Activated CD8-positive, alpha-beta memory T cell treated with anti-CD3 and anti-CD28 coated beads for 48 hours (primary cell): ENCODE measurements at places on chromosomes 1 and 21.

GRCh38 chr1:192535916-192536664 lies 39.5 kb upstream of the RGS1 start:
- no peak for DNase-seq

DNA sequence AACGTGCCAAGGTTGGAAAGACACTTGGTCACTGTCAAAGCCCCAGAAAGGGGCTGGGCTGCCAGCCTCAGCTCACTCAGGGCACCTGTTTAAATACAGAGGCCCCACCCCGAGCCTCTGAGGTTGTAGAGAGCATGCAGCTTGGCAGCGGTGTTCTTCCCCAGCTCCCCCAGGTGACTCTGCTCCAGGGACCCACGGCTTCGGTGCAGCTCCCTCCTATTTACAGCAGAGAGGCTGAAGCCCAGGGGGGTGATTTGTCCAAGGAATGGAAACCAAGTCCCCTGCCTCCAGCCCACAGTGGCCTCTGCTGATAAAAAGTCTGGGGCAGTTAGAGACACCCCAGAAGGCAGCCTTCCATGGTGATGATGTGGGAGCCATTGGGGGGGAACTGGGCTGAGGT lies 9.1 kb upstream of the C1QA start:
- no peak for DNase-seq

- no peak for DNase-seq
These were observed 120.7 kb downstream of the TGFBR3 start for GRCh38 chr1:91765293-91765692.

- no peak for DNase-seq
These were observed 36.1 kb upstream of the ZBTB8A start for GRCh38 chr1:32503153-32503552.

DNA sequence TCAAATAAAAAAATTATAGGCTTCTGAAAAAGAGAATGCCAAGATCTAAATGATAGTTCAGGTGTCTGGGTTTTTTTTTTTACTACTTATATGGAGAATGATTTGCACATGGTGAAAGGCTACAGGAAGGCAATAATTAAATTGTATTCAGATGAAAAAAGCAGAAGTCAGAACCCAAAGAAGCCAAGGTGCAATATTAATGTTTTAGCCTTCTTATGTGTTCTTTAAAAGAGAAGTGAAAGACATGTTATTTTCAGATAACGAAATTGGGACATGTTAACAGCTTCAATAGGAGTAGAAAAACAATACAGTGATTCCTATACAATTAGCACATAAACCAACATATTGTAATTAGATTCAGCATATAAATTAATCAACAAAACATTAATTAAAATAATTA lies 452.9 kb upstream of the PRMT6 start:
- no peak for DNase-seq

- DNase-seq: no peak
These were observed 14.9 kb downstream of the AK2 start for GRCh38 chr1:33021567-33022431.

DNA sequence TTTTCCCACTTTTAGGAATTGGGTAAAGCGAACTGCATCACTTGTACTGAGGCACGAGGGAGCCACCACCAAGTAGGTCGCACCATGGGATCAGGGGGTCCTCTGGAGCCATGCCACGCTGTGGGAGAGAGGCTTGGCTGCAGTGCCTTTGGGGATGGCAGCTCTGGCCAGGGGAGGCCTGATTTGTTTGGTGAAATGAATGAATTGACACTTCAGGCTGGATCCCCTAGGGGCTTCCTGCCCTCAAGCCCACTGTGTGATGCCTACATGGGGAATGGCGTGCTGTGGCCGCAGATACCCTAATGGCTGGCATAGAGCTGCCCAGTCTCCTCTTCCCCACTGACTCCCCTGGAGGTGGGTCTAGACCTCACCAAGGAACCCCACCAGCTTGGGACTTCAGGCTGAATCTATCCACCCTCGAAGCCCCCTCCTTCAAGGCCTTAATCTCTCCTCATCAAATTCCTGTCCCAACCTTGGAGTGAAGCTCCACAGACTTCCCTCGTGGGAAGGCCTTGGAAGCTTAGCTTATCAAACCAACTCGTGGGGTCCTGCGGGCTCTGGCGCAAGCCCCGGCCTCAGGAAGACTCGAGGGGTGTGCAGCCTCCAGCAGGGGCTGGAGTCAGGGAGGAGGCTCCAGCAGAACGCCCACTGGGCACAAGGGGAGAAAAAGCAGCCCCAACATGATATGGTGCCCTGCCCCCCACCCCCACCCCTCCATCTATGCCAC lies 64.6 kb downstream of the VWA5B1 start:
- DNase-seq: no peak

GRCh38 chr1:220707160-220707559 lies 17.0 kb downstream of the C1orf115 start:
- DNase-seq: no peak

DNA sequence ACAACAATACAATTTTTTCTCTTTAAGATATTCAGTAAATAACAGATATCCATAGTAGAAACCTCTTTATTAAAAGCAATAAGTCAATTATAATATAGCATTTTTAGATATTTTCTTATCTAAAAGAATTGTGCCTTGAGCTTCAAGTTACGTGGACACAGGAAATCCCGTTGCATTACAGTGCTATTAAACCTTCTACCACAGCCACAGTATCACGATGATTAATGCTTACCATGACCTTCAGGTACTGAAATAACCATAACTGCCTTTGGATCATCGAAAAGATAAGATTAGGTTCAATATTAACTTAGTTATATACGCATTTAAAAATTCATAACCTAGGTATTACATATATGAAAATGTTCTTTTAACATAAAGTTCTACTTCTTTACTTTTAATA lies 17.9 kb downstream of the B3GALNT2 start:
- no peak for DNase-seq
